PC-9 (cell line): ENCODE measurements at places on chromosomes 16 and 17. TPM values are rescaled to one million over a fixed set of nuclear protein-coding genes. Genes with fewer than 3 reads are reported as not detected.

PRDM7 gene
- not detected in 2 replicates for total RNA-seq

DNA sequence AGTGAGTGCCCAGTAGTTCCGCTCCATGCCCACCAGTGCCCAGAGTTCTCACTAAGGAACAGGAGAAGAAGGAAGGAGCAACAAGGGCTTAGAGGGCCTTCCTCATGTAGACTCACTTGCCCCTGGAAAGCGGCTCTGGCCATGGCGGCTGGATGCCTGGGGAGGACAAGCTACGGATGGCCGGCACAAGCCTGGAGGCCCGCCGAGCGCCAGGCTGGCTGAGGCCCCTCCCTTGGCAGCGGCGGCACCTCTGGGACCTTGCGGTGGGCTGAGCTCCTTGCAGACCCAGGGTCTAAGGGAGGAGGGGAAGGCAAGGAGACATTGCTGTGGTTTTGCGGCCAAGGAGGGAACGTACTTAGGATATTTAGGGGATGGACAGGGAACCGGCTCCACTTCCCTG is 160.1 kb downstream of the SALL1 start:
- H3K4me1 ChIP-seq = no peaks in the 10 kb centered on the region
- peaks cover 50% of the 10 kb centered on the region for H3K27me3 ChIP-seq
- H3K36me3 ChIP-seq = no peaks in the 10 kb centered on the region
- no peak overlapping the region for H3K27ac ChIP-seq
- H3K4me3 ChIP-seq = no peak overlapping the region

- H3K27me3 ChIP-seq = no peaks in the 10 kb centered on the region
- H3K4me1 ChIP-seq = no peaks in the 10 kb centered on the region
- DNase-seq = no peak
- peaks cover 4% of the 10 kb centered on the region; the same call in 1 of the 2 replicates for H3K36me3 ChIP-seq
- H3K4me3 ChIP-seq = no peak overlapping the region
- no peak overlapping the region for H3K27ac ChIP-seq
These were observed 9.8 kb upstream of the SOST start for GRCh38 chr17:43768382-43768781.

GRCh38 chr16:62450291-62450690 is 414.1 kb upstream of the CDH8 start:
- no peak overlapping the region for H3K27ac ChIP-seq
- H3K36me3 ChIP-seq = no peaks in the 10 kb centered on the region
- H3K4me3 ChIP-seq = no peak overlapping the region
- no peaks in the 10 kb centered on the region for H3K4me1 ChIP-seq

DNA sequence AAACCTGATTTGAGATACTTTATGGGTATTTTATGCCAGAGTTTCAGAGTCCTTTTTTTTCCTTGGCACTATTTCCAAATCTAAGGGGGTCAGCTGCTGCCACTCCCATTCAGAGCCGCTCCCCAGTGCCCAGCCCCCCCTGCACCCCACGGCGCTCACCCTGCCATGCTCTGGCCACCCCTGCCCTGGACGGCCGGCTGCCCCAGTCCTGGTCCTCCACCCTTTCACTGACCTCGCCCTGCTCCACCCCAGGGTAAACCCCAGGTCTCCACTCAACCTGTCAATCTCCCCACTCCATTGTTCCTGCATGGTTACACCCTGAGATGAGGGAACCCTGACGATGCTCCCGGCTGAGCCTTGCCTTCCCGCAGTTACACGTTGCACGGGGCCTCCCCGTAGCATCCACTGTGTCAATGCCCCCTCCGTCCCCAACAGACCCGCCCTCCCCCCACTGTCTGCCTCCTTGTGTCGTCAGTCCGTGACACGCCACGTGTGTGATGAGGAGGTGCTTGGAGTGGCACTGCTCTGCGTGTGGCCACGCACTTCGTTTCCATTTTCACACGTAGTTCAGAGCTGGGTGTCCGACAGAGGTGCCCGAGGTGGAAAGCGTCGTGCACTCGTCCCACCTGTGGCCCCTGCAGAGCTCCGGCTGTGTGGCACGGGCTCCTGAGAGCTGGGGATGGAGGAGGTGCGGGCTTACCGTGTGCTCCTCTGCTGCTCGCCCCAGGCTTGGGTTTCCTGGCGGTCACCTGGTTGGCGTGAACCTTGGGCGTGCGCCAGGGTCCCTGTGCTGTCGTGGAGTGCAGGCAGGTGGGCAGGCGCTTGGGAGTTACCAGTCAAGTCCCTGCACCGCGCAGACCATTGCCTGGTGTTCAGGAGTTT is 116.5 kb downstream of the BANP start:
- H3K36me3 ChIP-seq = no peaks in the 10 kb centered on the region
- DNase-seq = no peak
- no peaks in the 10 kb centered on the region for H3K27me3 ChIP-seq
- no peaks in the 10 kb centered on the region for H3K4me1 ChIP-seq
- no peak overlapping the region for H3K27ac ChIP-seq

DNA sequence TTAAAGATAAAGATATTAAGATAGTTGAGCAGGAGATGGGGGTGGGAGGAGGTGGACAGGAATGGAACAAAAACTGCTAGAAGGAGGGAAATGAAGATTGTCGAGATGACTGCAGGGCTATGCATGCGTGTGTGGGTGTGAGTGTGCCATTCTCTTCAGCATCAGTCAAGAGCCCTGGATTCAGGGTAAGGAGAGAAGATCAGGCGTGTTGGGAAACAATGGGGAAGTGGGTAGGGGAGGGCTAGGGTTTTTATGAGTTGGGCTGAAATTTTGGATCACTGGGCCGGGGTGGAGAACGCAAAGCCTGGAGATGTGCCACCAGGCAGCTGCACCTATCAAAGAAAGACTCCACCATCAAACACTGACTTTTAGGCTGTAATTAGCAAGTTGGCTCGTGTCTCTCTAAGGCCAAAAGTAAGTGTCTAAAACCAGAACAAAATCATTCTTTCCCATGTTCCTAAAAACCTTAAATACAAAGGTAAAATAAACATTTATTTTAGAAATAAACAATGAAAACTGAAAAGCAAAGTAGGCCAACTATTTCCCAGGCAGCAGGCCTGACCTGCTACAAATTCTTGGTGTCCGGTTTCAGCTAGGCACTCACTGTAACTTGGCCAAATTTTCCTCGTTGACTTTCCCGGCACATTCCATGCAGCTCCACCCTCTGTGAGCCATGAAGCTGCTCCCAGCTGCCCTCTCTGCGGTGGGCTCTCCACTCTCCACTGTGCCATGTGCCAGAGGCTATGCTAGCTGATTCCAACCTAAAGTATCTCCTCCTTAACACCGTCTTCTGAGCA is 4.2 kb downstream of the CDRT4 start:
- no peaks in the 10 kb centered on the region for H3K4me1 ChIP-seq
- no peak overlapping the region for H3K27ac ChIP-seq
- DNase-seq = peak; percentile 33
- no peaks in the 10 kb centered on the region for H3K36me3 ChIP-seq
- H3K4me3 ChIP-seq = no peak overlapping the region
- H3K27me3 ChIP-seq = no peaks in the 10 kb centered on the region

GNGT2 gene
- total RNA-seq = 7.4 and 9.4 TPM in 2 replicates

- peaks cover 13% of the 10 kb centered on the region for H3K4me1 ChIP-seq
- no peak overlapping the region for H3K4me3 ChIP-seq
These were observed 18.7 kb upstream of the ARHGAP17 start for GRCh38 chr16:25033852-25034251.

DNA sequence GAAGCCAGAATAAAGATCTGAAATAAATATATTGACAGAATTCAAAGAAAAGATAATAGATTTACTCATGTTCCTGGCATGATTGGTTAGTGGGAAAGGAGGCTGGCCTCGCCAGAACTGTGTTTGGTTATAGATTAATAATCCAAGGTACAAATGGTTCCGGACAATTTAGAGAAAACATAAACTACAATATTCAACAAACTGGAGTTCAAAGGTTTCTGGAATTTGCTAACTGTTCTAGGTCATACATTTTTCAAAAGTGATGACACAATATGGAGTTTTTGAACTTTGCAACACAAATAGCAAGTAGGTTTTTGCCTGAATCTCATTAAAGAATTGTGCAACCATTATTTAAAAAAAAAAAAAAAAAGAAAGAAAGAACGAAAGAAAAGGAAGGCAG is 251.7 kb upstream of the SALL1 start:
- no peaks in the 10 kb centered on the region for H3K36me3 ChIP-seq
- no peak for DNase-seq
- H3K4me1 ChIP-seq = no peaks in the 10 kb centered on the region
- H3K27ac ChIP-seq = no peak overlapping the region
- H3K4me3 ChIP-seq = no peak overlapping the region
- no peaks in the 10 kb centered on the region for H3K27me3 ChIP-seq

- no peaks in the 10 kb centered on the region for H3K36me3 ChIP-seq
- H3K27me3 ChIP-seq = no peaks in the 10 kb centered on the region
- no peak overlapping the region for H3K4me3 ChIP-seq
These were observed 3.8 kb upstream of the ANKFN1 start for GRCh38 chr17:56149266-56150036.

MFAP4 gene
- not detected in 2 replicates for total RNA-seq

DNA sequence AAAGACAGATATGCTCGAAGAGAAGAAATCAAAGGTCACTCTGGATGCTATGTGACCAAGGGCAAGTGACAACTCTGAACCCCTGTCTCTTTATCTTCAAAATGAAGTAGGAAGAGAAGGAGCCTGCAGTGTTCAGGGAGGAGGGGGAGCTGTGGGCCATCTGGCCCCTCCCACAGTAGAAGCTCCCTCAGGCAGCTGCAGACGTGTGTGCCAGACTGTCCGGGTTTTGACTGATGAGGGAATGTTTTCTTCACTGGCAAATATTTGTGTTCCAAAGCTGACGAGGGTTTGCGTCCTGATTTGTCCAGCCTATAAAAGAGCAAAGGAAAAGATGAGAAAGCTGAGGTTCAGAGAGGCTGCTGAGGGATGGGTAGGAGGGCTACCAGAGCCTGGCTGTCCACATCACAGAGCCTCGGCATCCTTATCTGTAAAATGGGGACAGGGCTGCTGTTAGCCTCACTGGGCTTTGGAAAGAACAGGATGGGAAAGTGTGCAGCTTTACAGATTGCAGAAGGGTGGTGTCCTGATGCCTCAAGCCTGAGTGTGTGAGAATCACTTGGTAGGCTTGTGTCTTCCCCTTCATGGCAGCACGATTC is 1.8 kb upstream of the GINS2 start:
- H3K4me3 ChIP-seq = no peak overlapping the region
- 0 out of 2 replicates have a peak, but pooled peaks cover 5% of the 10 kb centered on the region for H3K4me1 ChIP-seq
- no peak for DNase-seq
- H3K27ac ChIP-seq = no peak overlapping the region

GRCh38 chr16:89155184-89155679 is 16.3 kb upstream of the CDH15 start:
- H3K27me3 ChIP-seq = no peaks in the 10 kb centered on the region
- H3K27ac ChIP-seq = no peak overlapping the region
- H3K4me3 ChIP-seq = no peak overlapping the region
- H3K36me3 ChIP-seq = no peaks in the 10 kb centered on the region
- DNase-seq = no peak

DNA sequence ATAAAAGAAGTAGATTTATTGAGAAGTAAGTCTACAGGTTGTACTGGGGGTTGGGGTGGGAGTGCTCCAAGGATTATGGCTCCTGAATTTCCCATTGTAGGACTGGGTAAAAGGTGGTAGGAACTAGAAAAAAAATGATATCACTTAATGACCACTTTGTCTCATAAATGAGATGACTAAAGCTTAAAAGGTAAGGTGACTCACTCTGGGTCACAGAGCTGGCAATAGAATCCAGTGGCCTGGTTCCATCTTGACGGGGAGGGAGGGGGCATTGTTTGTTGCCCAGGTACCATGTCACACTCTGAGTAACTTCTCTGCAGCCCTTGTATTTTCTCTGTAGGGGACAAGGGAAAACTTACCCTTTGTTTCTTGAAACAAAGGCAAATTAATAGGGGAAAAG is 126.1 kb downstream of the PITPNC1 start:
- peaks cover 28% of the 10 kb centered on the region for H3K4me1 ChIP-seq
- no peaks in the 10 kb centered on the region for H3K27me3 ChIP-seq
- no peak overlapping the region for H3K4me3 ChIP-seq
- peak overlapping the region; percentile 24; the same call in 1 of the 2 replicates for H3K27ac ChIP-seq
- H3K36me3 ChIP-seq = no peaks in the 10 kb centered on the region
- DNase-seq = peak; percentile 81

DNA sequence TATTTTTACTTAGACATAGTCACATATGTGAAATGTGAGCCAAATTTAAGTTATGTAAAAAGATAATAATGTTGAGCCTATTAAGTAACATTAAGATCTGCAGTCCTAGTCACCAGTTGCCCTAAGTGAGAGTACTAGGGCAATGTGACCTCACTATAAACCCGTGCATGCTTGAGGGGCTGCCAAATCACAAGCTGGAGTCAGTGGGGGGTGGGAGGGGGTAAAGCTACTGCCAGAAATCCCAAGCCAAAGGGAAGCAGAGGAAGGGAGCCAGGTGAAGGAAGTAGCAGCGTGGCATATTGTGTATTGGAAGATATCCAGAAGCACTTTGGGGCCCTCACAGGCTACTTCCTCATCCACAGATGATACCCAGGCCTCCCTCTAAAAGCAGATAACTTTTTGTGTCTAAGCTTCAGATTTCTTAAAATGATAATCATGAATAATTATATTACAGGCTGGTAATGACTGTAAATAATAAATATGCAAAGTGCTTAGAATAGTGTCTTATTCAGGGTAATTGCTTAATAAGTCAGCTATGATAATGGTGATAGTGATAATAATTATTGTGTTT is 134.1 kb downstream of the CA10 start:
- H3K36me3 ChIP-seq = no peaks in the 10 kb centered on the region
- no peak for DNase-seq

GRCh38 chr16:48956620-48957019 is 325.0 kb downstream of the CBLN1 start:
- H3K36me3 ChIP-seq = no peaks in the 10 kb centered on the region
- no peaks in the 10 kb centered on the region for H3K4me1 ChIP-seq
- DNase-seq = no peak

PRAC1 gene
- total RNA-seq = not detected in 2 replicates

- H3K27ac ChIP-seq = no peak overlapping the region
- no peak for DNase-seq
- H3K4me3 ChIP-seq = no peak overlapping the region
- H3K4me1 ChIP-seq = no peaks in the 10 kb centered on the region
- H3K36me3 ChIP-seq = no peaks in the 10 kb centered on the region
These were observed 853.2 kb upstream of the SOX9 start for GRCh38 chr17:71267668-71268067.
